ENCODE measurements at places on chromosomes 16 and 17.

DNA sequence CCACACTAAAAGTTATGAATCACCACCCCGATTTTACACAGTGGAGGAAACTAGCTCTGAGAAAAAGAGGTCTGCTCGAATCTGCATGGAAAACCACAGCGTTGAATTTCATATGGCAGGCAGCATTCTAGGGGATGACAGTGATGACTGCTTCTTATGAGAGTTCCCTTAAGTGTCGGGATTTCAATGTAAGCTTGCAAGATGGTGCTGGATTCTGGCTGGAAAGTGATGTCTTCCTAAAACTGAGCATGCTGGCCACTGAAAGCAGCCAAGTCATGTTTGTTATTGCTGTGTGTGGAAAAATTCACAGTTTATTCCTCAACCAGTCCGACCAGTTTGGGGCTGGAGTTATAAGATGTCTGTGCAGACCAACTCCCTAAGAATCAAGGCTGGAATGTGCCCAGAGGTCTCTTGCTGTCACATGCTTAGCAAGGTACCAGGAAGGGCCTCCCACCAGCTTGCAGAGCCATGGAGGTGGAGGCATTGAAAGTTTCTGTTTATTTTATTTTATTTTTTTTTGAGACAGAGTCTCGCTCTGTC lies 37.2 kb upstream of the GAN start:
- no peak for DNase-seq

- no peak for DNase-seq
Observed at GRCh38 chr16:83248735-83249463, 558.9 kb upstream of the HSBP1 start.

GRCh38 chr16:86078121-86078600 lies 179.2 kb downstream of the IRF8 start:
- DNase-seq, result no peak

DNA sequence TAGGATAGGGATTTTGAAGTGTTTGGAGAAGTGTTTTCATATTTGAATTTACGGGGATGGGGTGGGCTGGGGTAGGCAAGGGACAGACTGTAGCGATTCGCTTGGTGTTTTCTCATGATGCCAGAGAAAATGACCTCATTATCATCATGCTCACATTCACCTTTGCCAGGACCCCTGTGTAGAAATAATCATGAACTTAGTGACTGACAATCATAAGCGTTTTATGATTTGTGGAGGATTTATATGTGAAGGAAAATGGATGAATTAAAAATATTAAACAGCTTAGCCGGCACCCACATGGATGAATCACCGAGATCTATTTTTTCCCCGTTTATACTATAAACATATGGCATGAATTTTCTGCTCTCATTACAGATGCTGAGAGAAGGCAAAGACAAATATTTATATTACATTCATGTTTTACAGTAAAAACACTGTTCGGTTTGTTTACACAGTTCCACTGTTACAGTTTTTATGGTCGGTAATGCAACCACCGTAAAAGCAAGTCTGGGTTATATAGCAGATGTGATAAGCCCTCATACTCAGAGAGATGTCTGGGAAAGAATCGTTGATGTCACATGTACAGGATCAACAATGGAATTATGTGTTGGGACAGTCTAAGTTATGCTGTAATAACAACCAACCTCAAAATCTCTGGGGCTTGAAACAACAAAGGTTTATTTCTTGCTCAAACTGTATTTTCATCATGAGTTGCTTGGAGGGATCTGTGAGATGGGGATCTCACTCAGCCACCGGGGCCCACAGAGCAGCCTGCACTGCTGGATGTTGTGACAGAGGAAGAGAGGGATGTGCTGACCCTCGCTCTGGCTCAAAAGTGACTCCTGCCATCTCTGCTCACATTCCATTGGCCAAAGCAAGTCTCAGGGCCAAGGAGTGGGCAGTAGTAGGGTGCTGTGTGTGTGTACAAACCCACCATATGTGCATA lies 85.1 kb downstream of the WWOX start:
- no peak for DNase-seq

DNA sequence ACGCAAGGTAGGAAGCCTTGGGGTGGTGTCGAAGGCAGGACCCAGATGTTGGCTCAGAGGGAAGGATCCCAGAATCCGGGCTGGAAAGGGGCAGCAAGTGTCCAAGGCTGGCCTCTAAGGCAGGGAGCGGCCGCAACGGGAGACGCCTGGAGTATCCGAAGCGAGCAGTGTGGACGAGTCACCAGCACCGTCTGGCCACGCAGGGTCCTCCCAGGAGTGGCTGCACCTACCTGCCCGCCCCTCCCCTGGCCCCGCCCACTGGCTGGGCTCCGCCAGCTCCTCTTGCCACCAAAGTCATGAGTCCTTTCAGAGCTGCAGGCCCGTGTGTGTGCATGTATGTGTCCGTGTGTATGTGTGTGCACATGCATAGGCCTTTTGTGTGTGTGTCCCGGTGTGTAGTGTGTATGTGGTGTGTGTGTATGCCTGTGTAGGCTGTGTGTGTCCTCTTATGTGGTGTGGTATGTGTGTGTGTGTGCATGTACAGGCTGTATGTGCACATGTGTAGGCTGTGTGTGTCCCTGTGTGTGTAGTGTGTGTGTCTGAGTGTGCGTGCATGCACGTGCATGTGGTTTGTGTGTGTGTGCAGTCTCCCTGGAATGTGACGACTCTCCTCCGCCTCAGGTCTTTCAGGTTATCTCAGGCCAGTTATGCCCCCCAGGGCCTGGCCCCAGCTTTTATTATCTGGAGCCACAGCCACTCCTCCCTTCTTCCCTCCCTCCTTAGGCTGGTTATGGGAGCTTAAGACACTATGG lies at the start of gene PRSS8:
TSS of gene PRSS8 (minus strand) at position 193 of the 752 bp plus-strand sequence. CDS start 229 bp downstream, outside the sequence.
- DNase-seq, result no peak

- no peak for DNase-seq
Observed at GRCh38 chr16:22065252-22065651, 27.1 kb upstream of the VWA3A start.
